Stimulated activated CD4-positive, alpha-beta T cell treated with anti-CD3 and anti-CD28 coated beads, Interleukin-2, amount 100 ng/mL, for 4 hours (primary cell): ENCODE measurements at places on chromosomes 11 and 22.

DNA sequence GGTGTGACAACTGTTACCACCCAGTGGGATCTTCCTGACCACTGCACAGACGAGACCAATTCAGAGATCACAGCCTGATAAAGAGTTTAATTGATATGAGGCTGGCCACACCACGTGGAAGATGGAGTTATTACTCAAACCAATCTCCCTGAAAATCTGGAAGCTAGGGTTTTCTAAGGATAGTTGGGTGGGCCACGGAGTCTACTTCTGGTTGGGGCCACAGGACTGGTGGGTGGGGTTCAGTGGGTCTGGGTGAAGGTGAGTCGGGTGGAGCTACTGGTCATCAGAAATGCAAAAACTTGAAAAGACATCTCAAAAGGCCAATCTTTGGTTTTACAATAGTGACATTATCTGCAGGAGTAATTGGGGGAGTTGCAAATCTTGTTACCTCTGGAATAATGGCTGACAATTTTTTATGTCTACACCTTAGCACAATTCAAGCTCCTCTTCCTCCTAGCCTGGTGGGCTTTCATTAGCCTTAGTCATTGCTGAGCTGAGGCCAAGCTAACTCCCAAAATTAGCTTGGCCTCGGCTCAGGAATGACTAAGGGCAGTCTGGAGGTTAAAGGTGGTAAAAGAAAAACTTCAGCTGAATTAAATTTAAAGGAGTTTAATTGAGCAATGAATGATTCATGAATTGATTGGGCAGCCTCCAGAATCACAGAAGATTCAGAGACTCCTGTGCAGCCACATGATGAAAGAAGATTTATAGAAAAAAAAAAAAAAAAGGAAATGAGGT is 13.1 kb downstream of the C11orf96 start:
- DNase-seq, result no peak

- DNase-seq, result no peak
Measured at GRCh38 chr11:64605244-64605560, 14.2 kb downstream of the SLC22A12 start.

DNA sequence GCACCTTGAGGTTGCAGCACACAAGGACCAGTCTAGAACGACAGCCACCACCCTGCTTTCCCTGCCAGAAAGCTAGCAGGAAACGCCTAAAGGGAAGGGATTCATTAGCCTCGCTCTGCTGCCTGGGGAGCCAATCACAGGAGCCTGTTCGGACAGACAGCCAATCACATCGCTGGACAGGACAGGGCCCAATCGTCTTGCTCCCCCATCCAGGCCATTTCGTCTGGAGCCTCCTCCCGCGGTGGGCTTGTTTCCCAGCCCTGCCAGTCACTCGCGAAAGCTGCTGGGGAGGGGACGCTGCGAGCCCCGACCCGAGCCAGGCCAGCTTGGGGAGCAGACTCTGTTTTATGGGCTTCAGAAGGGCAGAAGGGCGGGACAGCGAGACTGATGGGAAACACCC is 79.8 kb upstream of the NCAM1 start:
- DNase-seq, result no peak

- no peak for DNase-seq
Measured at GRCh38 chr11:117575856-117576255, 221.2 kb downstream of the DSCAML1 start.

- peak; percentile 81 for DNase-seq
Measured at GRCh38 chr22:31084811-31085492, 3.8 kb downstream of the SMTN start.

- DNase-seq, result no peak
Measured at GRCh38 chr22:23270212-23270733, 90.0 kb downstream of the BCR start.

DNA sequence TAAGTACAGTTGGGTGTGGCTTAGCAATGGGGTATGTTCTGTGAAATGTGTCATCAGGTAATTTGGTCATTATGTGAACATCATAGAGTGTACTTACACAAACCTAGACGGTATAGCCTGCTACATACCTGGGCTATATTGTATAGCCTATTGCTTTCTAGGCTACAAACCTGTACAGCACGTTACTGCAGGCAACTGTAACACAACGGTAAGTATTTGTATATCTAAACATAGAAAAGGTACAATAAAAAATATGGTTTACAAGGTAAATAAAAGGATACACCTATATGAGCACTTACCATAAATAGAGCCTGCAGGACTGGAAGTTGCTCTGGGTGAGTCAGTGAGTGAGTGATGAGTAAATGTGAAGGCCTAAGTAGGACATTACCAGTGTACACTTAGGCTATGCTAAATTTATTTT is 73.1 kb upstream of the GDPD4 start:
- DNase-seq, result no peak

DNA sequence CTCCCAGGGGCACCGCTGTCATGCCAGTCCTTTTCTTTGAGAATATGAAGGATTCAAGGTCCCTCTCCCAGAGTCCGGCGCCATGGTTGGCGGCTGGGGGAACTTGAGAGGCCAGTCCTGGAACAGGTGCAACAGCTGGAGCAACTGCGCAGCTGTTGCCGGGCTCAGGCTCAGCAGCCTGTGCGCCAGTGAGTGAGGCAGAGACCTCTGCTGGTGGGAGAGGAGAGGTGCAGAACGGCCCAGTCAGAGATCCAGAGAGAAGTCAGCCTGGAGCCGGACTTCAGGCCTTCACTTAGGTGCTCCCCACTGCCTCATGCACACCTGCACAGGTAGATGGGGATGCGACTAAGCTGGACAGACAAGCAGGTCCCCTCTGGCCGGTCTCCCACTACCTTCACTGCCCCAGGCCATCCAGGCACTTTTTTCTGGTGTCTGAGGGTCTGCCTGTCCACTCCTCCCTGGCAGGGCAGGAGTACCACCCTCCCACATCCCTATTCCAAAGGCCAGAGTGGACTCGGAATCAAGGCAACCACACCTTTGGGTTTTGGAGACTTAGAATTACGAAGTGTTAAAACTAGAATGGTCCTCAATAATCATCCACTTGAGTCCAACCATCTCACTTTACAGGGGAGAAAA is 4.6 kb downstream of the CHRDL2 start:
- DNase-seq, result peak; percentile 36

DNA sequence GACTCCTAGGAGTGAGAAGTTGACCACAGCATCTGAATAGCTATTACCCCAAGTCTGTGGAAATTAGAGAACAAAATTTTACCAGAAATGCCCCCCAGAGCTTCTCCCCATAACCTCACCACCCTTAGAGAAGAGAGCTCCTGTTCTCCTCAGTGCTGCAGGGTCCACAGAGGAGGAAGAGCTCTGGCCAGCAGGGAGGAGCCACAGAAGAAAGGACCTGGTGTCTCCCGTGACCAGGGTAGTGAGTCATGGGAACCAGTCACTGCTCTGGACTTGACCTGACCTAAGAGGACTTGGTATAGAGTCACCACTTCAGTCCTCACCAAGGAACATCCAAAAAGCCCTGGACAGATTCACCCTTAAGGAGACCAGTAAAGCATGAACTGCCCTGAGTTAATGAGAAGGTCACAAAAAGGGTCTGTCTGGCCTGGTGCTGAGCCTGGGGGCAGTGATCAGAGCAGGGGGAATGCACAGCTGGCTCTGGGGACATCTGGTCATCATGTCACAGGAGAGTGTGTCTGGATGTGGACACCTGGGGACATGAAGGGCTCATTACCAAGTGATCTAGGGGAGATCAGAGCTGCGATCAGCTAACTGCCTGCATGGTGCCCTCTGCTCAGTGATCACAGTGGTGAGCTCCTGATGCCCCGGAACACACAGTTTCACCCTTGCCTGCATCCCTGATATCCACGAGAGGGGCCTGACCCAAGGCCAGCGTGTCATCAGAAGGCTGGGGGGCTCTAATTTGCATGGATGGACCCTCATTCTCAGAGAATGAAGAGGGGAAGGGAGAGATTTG is 103.3 kb upstream of the TOP3B start:
- DNase-seq, result no peak

GRCh38 chr11:116879800-116880625 is 42.6 kb upstream of the APOA1 start:
- DNase-seq, result no peak

DNA sequence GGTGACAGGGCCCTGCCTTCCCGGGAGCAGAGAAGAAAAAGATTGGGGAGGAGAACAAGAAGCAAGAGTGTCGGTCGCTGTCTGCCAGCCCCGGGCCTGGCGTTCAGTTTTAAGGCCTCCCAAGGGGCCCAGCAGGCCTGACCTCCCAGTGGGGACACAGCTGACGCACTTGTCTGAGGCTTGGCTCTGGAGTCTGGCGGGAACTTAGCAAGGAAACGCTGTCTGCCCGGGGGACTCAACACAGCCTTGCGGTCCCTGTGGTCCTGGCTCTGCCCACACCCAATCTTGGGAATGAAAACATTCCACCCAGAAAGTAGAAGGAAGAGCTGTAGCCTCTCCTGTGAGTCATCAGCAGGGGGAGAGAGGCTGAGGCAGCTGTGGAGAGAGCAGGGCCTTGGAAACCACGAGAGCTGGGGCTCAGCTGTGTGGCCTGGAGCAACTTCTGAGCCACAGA is 54.4 kb downstream of the TRAF6 start:
- no peak for DNase-seq

- DNase-seq, result no peak
Measured at GRCh38 chr22:42336527-42337227, 66.2 kb upstream of the TCF20 start.

DNA sequence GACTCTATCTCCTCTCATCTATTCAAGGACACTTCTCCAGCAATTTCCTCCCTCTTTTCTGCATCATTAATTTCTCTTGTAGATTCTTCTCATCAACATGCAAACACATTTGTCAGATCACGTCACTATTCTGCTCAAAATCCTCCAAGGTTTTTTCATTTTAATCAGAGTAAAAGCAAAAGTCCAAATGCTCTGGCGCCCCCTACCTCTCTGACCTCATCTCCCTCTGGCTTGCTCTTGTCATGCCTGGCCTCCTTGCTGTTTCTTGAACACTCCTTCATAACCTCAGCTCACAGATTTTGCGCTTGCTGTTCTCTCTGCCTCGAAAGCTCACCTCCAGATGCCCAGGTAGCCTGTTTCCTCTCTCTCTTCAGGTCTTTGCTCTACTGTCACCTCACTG is 22.4 kb downstream of the RTCB start:
- no peak for DNase-seq

- no peak for DNase-seq
Measured at GRCh38 chr11:118238929-118239328, 13.2 kb downstream of the MPZL3 start.

DNA sequence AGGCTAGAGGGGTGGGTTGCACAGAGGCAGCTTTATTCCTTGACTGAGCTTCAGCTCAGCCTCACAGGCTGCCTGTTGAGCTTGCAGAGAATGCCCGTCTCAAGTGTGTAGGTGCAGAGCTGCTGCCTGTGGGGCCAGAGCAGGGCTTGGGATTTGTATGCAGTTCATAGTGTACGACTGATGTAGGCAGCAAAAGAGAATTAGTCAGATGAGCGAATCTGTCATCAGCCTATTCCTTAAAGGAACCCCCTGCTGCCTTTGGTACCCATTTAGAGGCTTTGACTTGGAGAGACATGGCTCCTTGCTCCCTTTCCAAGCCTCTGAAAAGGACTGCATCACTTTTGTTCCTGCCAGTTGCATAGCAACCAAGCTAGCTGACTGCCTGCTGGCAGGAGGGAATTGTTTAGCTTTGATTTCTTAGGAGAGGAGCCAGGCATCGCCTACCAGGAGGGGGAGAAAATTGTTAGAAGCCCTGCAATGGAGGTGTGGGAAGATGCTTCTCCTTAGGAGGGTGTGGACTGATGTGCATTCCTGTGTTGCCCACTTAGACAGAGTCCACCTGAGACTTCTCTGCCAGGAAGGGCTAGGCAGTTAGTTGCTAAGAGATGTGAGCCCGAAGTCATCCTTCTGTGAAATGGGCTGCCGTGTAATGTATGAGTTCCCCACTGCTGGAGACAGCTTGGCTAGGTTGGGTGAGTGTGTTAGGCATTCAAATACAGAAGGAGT is 10.9 kb downstream of the ACO2 start:
- DNase-seq, result no peak

GRCh38 chr22:50599816-50600455 is 657 bp upstream of the MAPK8IP2 start:
- no peak for DNase-seq

- no peak for DNase-seq
Measured at GRCh38 chr22:32920032-32920628, 118.6 kb downstream of the TIMP3 start.

DNA sequence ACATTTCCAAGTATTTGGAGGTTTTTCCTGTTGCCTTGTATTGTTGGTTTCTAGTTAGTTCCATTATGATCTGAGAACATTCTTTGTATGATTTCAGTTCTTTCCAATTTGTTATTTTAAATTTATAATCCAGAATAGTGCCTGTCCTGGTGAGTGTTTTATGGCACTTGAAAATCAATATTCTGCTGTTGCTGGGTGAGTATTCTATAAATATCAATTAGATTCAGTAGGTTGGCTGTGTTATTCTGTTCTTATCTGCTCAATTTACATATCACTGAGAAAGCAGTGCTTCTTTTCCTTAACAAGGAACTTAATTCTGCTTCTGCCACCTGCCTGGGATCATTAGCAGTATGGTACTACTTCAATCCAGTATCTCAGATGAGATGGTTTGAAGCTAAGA is 123.5 kb downstream of the SNX19 start:
- no peak for DNase-seq

GRCh38 chr22:20982563-20982882 is 426 bp downstream of the LZTR1 start:
- DNase-seq, result no peak

DNA sequence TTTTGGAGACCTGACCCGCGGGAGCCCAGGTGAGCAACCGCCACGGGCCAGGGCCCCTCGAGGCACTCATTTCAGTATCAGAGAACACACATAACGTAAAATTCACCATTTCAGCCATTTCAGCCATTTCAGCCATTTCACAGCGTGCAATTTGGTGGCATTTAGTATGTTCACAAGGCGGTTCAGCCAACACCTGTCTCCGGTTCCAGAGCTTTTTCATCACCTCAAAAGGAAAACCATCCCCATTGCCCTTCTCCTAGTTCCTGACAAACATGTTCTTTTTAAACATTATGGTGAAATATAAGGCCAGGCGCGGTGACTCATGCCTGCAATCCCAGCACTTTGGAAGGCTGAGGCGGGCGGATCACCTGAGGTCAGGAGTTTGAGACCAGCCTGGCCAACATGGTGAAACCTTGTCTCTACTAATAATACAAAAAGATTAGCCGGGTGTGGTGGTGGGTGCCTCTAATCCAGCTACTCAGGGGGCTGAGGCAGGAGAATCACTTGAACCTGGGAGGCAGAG is 119.3 kb downstream of the KCNQ1 start:
- DNase-seq, result no peak

- no peak for DNase-seq
Measured at GRCh38 chr22:21666786-21667185, 974 bp downstream of the PPIL2 start.

GRCh38 chr11:67391304-67392182 is at the start of gene RAD9A:
Gene RAD9A (plus strand): TSS chr11:67391986. CDS start chr11:67392045, 59 bp downstream.
- DNase-seq, result peak; percentile 89

- no peak for DNase-seq
Measured at GRCh38 chr22:30596886-30597285, 5.2 kb upstream of the PES1 start.

DNA sequence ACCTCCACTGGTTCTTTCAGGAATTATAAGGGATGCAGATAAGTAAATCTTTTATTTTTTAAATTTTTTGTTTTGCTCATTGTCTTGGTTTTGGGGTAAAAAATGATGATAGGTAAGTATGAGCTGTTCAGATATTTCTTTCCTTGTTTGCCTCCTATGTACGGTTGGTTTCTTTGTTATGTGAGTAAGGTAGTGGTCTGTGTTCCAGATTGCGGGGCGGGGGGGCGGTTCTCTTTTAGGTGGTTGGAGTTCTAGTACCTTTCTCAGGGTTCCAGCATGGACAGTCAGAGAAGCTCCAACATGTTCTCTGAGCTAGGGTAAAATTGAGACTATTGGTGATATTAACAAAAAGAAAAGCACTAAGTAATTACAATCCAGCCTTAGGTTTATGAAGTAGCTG is 2.4 kb downstream of the CTNND1 start:
- DNase-seq, result no peak

- no peak for DNase-seq
Measured at GRCh38 chr11:84163116-84163515, 876.9 kb upstream of the CCDC90B start.
